ENCODE measurements at places on chromosomes 4 and X. TPM values are rescaled to one million over a fixed set of nuclear protein-coding genes. Genes with fewer than 3 reads are reported as not detected.

Gene PDCL2
- not detected for total RNA-seq

Gene ADGRG4
- not detected for total RNA-seq

- DNase-seq: peak; percentile 89
Observed at GRCh38 chr4:151668689-151669402, 92.0 kb downstream of the GATB start.

GRCh38 chr4:102163404-102164140 is 181.7 kb downstream of the SLC39A8 start:
- DNase-seq: no peak

- no peak for DNase-seq
Observed at GRCh38 chr4:131296192-131296591, 1852.9 kb upstream of the PCDH10 start.

All from foreskin keratinocyte (primary cell).